ENCODE measurements at places on chromosomes 13 and 19.

DNA sequence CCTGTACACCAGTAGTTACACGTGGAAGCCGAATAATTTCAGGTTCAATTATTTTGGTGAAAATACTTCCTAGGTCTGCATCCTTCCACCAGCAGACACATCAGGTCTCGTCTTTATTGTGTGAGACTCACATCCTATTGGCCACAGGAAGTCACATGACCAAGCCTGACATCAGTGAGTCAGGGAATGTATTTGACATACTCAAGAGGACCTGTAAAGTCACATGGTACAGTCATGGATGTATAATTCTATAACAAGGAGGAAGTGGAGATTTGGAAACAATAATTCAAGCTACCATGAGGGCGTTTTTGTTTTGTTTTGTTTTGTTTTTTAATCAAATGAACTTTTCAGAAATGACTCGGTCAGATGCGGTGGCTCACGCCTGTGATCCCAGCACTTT lies 9.3 kb upstream of the HIF3A start:
- peak; percentile 7 for DNase-seq

DNA sequence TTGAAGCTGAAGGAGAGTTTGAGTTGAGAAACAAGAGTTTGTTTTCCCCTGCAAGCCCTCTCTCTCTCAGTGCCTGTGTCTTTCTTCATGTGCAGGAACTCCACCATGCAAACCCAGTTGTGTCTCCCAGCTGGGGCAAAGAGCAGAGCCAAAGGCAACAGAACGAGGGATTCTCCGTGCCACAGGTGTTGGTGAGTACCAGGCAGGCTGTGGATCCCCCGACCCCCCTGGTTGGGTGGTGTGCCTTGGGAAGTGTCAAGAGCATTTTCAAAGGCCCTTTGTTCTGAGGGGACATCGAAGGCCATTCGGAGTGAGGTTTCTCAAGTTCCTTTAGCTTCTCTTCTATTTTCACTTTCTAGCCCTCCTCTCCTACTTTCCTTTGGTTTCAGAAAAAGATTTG lies 5.6 kb downstream of the ZNF333 start:
- DNase-seq: no peak

DNA sequence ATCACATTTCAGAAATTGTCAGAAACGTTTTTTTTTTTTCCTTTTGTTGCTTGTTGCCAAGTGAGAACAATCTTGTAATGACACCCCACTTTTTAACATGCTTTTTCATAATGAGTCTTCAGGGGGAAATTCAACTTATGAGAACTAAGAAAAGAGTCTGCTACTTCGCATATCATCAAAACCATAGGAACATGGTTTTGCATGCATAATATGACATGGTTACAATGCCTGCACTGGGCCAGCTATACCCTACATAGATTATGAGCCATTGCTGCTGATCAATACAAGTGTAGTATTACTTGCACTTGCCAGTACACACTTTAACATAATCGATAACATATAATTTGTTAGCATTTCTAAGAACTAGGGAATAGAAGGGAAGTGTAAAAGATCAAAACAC lies 191.0 kb upstream of the NBEA start:
- no peak for DNase-seq

- DNase-seq: no peak
Measured at GRCh38 chr13:39816936-39817335, 161.5 kb downstream of the COG6 start.

DNA sequence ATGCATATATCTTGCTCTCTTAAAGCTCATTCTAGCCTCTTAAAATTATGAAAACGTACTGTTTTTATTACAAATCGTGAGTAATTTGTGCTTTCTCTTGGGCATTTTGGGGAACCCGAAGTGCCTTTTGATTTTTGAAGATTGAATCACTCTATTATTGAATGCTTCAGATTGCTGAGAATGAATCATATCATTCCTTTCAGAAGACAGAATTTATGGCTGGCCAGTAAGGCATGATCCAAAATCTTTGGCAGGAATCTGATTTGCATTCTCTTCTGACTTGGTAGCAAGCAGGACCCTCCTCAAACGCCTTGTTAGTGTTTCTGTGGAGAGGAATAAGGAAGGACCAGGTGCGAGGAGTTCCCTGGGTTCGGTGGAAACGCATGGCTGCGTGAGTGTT lies 49.5 kb downstream of the STARD13 start:
- DNase-seq: no peak

GRCh38 chr13:99959540-99960230 lies 11.9 kb downstream of the ZIC5 start:
- peak; percentile 54 for DNase-seq

DNA sequence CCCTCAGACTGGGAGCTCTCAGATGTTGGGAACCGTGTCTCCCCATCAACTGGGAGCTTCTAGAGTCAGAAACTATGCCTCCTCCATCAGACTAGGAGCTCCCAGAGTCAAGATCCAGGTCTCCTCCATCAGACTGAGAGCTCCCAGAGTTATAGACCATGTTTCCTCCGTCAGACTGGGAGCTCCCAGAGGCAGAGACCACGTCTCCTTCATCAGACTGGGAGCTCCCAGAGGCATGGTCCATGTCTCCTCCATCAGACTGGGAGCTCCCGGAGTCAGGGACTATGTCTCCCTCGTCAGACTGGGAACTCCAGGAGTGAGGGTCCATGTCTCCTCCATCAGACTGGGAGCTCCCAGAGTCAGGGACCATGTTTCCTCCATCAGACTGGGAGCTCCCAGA lies 10.0 kb downstream of the CEACAM16 start:
- no peak for DNase-seq

GRCh38 chr13:99389520-99390304 lies 82.5 kb upstream of the GPR183 start:
- no peak for DNase-seq

- no peak for DNase-seq
Measured at GRCh38 chr19:57244513-57244912, 4.1 kb downstream of the ZNF805 start.

GRCh38 chr13:99528547-99528946 lies 27.3 kb downstream of the TM9SF2 start:
- DNase-seq: peak; percentile 51

DNA sequence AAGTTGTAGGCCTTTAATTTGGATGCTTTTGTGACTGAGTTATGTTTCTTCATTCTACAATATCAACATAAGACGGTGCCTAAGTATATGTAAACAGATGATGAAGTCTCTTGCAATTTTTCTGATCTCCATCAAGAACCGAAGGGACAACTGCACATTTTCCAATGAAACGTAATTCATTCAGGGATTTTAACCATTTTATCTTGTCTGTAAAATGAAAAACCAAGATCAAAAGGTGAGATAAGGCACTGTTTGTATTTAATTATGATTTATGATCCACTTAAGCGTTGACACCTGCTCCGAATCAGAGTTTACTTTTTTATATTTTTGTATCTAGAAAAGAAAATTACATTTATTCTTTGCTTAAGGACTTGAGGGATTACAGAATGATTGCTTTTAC lies 556.8 kb upstream of the ARGLU1 start:
- no peak for DNase-seq

- DNase-seq: peak; percentile 98
Measured at GRCh38 chr19:57578487-57579205, at the start of gene ZNF416. TSS of gene ZNF416 (minus strand) at chr19:57578911. CDS start at chr19:57578704, 207 bp downstream.

GRCh38 chr13:104314926-104315535 lies 1248.8 kb upstream of the SLC10A2 start:
- no peak for DNase-seq

DNA sequence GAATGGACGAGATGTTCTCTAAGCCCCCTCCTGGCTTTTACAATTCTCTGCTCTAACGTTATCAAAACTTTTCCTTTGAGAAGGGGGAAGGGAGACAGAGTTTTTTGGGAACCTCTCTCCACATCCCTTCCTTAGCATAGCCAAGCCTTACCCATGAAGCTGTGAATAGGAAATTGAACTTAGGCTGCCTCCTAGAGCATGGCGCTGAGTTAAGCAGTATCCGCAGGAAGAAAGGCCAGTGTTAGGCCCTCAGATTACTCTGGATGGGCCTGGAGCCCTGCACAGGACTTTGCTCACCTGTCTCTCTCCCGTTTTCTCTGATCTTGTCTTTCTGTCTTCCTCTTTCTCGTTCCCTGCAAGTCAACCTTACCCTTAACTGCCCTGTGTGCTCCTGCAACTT lies 39.6 kb downstream of the CYP2B6 start:
- DNase-seq: no peak

- DNase-seq: no peak
Measured at GRCh38 chr13:108919036-108919907, 289.9 kb downstream of the MYO16 start.

GRCh38 chr13:114222461-114222968 lies 12.2 kb upstream of the CDC16 start:
- no peak for DNase-seq

GRCh38 chr13:20359335-20359734 lies 127.2 kb upstream of the GJB6 start:
- no peak for DNase-seq

GRCh38 chr19:54002495-54003315 lies 11.3 kb downstream of the CACNG6 start:
- no peak for DNase-seq

DNA sequence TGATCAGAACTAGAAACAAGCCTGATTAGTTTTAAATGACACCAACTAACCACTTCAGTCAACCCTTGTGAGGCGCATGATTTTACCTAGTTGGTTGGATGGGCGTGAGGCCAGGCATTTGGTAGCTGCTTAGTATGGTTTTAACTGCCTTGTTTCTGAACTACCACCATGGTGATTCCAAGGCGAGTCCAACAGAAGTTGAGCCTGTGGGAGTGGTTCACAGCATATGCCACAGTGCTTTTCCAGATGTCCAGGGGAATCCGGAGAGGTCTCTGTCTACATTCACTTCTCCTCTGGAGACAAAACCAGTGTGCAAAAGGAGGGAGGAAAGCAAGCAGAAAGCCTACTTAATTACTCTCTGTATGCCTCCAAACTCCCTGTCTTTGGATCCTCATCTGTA lies 524.1 kb downstream of the GPC6 start:
- DNase-seq: no peak

GRCh38 chr19:44753932-44754749 lies 5.6 kb downstream of the BCL3 start:
- DNase-seq: no peak

DNA sequence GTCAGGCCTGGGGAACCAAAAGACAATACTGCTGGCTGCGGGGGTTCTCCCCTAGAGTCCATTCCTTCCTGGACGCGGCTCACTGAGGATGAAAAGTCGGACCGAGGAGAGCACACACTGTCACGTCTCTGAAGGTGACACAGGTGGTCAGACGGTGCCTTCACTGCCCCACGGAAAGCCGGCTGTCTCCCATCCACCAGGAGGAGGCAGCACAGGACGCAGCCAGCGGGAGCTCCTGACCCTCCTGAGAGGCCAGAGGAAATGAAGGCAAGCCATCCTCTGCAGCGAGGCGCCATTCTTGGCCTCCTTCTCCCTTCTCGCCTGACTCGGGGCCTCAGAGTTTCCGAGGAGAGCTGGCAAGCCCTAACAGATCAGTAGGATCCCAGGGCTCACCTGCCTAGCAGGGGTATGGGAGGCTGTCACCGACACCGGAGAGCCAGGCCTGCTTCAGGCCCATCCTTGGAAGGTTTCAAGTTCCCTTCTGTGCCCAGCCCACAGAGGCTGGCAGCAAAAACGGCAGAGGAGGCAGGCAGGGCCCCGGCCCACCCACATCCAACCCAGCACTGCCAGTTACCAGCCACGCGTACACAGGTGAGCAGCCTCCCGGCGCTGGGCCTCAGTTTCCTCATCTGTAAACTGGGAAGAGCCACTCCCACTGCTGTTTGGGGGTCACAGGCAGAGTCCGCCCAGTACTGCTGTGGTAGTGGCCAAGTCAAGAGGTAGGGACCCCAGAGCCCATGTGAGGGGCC lies 4.5 kb downstream of the REXO1 start:
- no peak for DNase-seq

DNA sequence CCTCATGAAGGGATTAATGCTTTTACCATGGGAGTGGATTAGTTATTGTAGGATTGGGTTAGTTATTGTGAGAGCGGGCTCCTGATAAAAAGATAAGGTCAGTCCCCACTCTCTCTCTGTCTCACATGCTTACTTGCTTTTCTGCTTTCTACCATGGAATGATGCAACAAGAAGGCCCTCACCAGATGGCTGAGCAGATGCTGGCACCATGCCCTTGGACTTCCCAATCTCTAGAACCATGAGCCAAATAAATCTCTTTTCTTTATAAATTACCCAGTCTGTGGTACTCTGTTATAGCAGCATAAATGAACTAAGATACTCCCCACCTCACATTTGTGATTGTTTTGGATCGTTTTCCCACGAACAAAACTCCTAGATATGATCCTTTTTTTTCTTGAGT lies 353.8 kb downstream of the DNAJC15 start:
- no peak for DNase-seq

GRCh38 chr13:50745542-50746115 lies 97.9 kb downstream of the DLEU7 start:
- DNase-seq: no peak

- peak; percentile 28 for DNase-seq
Measured at GRCh38 chr19:43644181-43644580, 4.5 kb upstream of the CADM4 start.

DNA sequence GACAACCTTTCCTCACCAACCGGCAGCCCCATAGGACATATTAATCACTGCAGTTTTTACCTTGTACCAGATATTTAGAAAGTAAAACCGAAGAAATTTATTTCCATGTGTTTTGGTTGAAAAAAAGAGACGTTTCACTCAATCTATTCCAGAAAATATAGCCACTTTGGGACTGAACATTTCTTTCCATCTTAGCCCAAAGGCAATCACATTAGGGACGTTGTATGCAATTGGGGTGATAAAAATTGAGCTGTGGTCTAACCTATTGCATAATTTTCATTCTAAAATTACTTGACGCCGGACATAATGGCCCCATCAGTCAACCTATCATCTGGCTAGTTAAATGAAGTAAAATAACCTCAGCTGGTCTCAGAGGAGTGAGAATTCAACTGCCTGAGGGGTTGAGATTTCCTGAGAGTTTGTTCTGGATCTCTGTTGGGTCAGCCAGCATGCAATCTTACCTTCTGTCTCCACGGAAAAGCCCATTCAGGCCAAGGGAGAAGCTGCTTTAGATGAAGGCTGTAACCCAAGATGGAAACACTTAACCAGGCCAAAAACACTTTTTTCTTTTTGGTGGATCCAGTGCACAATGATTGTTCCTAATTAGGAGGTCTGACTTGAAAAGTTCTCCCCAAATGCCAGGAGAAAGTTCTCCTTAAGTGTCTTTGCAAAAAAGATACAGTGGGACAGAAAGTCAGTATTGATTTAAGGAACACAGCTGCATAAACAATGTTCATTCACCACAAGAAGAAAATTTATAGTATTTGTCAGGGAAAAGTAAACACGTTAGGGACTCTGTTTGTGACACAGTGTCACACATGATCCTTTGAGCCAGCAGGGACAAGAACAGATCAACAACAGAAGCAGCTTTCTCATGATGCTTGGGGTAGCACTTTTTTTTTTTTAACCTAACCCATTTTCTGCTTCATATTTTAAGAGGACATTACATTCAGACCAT lies 34.1 kb downstream of the DLEU7 start:
- peak; percentile 42 for DNase-seq

Data from NCI-H146 (cell line).